ENCODE measurements at places on chromosomes 3 and 15.

DNA sequence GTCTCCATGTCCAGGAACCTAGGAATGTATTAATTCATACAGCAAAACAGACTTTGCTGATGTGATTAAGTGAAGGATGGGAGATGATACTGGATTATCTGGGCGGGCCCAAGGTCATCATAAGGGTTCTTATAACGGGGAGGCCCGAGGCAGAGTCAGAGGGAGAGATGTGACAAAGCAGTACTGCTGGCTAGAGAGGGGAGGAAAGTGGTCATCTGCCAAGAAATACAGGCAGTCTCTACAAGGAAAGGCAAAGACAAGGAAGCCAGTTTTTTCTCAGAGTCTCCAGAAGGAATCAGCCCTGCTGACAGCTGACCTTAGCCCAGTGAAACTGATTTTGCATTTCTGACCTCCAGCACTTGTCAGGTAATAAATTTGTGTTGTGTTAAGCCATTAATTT, 66.2 kb upstream of the CORO2B start:
- peak; percentile 29 for DNase-seq

DNA sequence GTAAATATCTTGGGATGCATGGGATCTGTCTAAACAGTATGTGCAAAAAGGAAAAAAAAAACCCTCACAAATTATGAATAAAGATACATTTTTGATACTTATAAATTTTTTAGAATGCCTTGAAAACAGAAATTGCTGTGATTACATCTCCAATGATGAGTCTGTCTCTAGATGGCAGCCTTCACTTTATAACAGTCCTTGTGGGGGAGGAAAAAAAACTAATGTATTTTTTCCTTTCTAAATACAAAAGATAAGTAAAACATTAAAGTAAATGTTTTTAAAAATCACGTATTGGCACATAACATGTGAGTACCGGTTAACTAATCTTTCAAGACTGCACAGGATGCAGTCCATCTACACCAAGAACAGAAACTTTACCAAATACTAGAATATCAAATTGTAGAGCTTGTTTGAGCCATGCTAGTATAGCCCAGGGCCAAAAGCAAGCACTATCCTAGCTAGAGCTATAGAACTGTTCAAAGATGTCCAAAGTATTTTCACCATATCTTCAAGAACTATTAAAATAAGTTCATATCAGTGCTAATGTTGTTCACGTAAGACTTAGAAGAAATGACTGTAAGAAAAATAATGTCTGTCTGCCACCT, 206.4 kb downstream of the STAG1 start:
- no peak for DNase-seq

GRCh38 chr15:85047271-85047948, 65.8 kb downstream of the PDE8A start:
- DNase-seq = no peak

DNA sequence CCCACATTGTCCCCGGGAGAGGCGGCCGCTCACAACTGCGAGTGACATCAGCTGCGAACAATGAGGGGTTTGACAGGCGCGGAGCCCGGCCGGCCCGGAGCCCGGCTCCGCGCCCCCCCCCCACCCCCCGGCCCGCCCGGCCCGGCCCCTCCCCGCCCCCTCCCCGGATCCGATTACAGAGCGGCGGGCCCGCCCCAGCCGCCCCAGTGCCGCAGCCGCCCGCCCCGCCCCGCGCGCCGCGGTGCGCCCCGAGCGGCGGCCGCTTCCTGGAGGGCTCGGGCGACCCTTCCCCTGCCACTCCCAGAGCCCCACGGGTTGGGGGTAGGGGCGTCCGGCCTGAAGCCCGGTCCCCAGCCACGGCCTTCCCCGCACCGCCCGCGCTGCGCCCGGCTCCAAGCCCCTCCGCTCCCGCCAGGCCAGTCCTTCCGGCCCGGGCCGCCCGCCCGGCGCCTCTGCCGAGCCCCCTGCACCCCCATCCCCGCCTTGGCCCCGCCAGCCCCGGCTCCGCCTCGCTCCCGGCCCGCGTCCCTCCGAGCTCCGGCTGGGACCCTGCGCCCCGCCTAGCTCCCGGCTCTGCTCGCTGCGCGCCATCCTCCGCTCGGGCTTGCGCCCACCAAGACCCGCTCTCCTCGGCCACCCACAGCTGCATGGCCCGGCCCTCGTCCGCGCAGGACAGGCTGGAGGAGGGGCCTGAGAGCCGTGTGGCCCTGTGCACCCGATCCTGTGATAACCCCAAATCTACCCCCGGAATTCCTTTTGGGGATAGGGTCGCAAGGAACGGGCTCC, at the start of gene PCBP4:
Gene PCBP4 (minus strand): TSS at position 71 of the 786 bp plus-strand sequence. CDS start 6,214 bp downstream, outside the sequence.
- no peak for DNase-seq

DNA sequence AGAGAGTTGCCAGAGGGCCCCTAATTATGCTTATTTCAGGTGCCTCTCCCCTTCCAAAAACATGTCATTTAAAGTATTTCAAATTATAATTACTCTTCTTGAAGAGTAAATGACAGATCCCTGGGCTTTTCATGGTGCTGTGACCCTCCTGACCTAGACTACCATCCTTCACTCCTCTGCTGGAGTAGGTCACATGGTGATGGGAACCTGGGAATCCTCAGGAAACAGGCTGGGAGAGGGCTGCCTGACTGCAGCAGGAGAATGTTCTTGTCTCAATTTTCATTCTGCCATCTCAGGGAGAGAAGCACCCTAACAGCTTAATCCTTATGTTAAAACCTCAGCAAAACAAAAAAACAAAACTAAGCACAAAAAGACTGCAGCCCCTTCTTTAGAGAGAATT, 24.6 kb downstream of the PGBD4 start:
- DNase-seq = no peak

DNA sequence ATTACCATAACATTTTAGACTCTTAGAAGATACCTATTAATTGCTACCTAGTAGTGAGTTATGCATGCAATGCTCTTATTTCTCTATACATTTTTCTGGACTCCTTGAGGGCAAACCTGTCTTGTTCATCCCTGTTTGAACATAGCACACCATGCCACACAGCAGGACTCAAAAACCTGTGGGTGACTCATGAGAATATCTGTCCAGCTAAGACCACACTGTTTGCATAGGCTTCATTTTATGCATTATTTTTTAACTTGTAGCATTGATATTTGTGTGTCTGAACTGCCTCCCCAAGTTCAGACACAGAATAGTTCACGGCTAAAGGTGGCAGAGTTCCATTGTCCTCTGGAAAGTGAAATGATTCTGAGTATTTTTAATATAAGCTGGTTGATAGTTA, 1.8 kb downstream of the LMCD1 start:
- DNase-seq = no peak
